Fibroblast of skin of abdomen (primary cell): ENCODE measurements at places on chromosomes 6 and 20.
A peak's percentile ranks its signal among the peaks of the same experiment; 100 is the strongest.

GRCh38 chr6:113644861-113645575, 212.1 kb upstream of the MARCKS start:
- DNase-seq = peak; percentile 99

- DNase-seq = no peak
Measured at GRCh38 chr6:61809004-61809595, 476.9 kb downstream of the KHDRBS2 start.

DNA sequence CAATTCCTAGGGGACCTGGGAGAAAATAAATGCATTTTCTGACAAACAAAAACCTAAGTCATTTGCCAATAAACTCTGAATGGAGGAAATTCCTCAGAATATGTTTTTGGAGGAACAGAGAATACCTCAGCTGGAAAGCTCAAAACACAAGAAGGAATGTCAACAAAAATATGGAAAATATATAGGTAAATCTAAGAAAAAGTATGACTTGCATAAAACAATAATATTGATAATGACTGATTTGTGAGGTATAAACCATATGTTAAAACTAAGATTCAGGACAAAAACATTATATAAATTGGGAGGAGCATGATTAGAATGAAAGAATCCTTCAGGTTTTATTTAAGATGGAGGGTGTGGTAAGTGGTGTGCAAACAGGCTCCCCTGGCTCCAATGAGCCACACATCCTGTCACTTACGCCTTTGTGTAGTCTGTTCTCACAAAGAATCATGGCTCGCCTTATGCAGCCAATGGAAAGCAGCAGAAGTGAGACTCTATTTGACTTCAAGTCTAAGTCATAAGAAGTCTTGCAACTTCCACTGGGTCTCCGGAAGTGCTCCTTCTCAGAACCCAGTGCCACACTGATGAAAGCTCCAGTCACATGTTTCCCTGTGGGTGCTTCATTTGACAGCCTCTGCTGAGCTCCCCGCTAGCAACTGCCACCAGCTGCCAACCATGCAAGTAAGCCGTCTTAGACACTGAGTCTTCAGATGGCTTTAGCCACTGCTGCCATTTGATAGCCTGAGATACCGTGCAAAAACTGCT, 8.1 kb downstream of the CFAP61 start:
- DNase-seq = no peak

DNA sequence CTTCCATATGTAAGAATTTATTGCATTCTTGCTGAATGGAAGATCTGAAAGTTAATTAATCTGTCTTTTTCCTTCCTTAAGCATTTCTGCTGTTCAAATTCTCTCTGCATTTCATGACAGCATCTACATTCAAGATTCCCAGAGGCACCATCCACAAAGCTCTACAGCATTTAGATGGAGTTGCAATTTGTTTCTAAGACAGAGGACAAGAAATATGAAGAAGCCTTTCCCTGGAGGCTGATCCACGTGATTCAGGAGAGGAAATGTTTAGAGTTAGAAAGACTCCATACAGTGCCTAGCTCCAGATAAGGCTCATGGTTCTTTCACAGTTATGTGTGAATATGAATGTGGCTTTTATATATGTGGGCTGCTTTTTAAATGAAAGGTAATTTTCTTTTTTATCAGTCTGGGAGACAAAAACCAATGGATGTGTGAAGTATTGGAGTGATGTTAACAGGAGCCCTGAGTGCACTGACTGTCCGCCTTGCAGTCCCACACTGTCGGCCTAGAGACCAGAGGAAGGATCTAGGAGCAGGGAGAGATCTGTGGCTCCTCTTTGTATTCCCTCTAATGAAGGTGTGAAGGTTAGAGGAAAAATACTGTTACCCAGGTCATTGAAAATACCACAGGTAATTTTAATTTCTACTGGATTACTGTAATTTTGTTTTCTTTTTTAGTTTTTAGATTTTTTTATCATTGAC, 686.6 kb upstream of the GJE1 start:
- DNase-seq = no peak

DNA sequence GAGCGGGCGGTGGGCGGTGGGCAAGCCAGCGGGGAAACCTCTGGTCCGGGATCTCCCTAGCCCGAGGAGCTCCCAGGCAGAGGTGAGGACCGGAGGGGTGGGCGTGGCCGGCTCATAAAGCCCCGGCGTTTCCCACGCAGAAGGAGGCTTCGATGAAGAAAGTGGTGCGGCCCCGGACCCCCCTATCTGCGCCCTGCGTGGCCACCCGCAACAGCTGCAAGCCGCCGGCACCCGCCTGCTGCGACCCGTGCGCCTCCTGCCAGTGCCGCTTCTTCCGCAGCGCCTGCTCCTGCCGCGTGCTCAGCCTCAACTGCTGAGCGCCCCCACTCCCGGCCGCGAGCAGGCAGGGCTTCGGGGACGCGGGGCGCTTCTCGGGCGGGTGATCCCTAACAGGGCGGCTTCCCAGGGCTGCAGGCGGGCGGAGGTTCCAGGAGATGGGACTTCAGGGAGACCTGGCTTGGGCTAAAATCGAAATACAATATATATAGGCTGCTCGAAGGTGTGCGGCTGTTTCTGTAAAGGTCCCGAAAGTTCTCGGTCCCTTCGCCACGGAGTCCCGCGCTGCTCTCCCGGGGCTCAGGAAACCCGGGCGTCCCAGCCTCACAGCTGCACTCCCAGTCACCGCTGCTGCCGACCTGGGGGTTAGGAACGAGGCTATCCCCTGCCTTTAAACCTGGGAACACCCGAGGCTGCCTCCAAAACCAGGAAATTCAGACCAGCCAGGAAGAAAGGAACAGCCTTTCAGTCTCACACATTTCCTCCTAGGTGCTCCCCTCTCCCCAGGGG, 27.8 kb downstream of the ASIP start:
- DNase-seq = peak; percentile 18

DNA sequence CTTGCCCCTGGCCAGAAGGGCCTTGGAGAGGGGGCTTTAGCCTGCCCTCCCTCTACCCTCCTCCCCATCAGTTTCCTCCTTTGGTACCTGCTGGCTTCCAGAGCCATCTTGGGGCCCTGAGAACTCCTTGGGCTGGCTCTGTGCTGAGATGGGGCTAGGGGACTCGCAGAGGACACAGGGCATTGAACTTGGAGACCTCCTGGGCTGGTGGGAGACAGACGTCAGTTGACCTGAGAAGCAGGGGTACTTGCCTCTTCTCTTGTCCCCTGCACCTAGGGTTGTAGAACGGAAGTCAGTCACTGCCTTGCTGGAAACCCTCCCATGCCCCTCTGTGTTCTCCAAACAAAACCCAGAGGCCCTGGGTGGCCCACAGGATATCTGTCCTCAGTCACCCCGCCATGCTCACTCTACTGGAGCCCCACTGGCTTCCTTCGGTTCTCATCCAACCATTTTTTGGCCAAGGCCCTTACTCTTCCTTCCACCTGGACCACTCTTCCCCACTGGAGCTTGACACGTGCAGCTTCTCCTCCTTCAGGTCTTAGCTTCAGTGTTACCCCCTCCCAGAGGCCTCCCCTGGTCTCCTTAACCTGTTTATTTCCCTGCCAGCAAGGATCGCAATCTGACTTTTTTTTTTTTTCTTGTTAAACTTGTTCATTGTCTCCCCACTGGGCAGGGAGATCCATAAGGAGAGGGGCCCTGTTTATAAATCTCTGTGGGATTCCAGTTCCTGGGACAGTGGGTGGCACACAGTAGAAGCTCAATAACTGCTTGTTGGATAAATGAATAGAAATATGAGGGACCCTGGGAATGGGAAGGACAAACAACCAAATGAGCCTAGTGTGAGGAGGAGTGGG, 971 bp downstream of the RBCK1 start:
- no peak for DNase-seq

DNA sequence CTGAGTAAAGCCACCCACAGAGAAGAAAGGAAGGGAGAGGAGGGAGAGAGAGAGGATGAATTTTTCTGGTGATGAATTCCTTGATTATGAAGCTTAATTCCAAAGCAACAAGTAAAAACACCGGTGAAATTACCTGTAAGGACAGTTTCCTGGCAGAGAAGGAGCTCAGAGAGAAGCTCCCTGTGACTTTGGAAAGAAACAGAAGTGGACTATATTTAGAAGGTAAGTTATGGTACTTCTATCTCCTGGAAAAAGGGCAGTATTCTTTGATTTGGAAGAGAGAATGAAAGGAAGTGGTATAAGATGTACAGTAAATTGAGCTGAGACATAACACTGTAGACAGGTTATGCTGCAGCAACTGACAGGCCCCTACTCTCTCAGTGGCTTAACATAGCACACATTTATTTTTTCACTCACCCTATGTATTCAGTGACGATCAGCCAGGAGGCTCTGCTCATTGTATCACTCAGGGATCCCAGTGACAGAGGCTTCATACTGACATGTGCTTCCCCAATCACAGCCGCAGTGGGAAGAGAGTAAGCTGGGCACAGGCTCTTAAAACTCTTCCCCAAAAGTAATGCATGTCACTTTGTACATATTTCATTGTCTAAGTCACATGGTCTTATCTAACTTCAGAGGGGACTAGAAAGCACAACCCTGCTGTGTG, 349.5 kb downstream of the BTBD9 start:
- no peak for DNase-seq

DNA sequence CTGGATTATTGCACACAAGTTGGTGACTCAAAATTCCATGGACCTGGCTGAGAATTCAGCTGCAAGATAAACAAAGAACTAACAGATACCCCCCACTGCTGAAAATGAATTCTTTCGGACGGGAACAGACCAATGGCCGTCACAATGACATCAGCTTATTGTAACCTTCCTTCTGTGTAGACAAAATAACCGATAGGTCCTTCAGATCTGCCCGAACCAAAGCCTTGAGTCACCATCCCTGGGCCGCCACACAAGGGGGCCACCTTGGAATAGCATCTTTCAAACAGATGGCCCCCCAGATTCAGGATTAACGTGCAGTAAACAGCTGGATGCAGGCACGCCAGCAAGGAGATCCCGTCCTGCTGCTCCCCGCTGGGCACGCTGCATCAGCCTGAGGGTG, 214.0 kb upstream of the EXOC2 start:
- DNase-seq = peak; percentile 85

GRCh38 chr6:56715741-56716140, 73.1 kb upstream of the DST start:
- no peak for DNase-seq

GRCh38 chr6:147058786-147059385, 145.3 kb upstream of the STXBP5 start:
- DNase-seq = no peak

GRCh38 chr20:60137657-60138245, 179.5 kb downstream of the CDH26 start:
- no peak for DNase-seq

- no peak for DNase-seq
Measured at GRCh38 chr6:32488083-32488482, 42.0 kb downstream of the HLA-DRB5 start.

DNA sequence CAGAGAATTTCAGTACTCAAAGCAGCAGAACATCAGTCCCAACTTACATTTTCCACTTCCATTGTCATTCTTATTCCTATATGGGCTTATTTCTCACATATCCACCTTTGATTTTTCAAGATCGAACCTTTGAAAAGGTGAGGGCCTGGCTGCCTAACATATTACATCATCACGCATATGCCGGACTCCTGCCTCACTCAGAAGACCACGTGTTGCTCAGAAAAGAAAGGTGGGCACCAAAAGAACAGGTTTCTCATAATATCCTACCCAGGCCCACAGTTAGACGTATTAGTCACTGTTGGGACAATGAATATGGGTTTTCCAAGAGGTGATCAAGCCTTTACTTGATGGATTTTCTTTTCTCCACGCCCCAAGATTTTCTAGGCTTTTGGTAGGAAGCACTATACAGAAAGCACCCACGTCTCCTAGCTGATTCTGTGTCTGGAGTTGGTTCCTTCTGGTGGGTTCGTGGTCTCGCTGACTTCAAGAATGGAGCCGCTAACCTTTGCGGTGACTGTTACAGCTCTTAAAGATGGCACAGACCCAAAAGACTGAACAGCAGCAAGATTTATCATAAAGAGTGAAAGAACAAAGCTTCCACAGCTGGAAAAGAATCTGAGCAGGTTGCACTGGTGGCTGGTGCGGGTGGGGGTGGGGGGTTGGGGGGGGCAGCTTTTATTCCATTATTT, 168.9 kb downstream of the ATXN1 start:
- no peak for DNase-seq

DNA sequence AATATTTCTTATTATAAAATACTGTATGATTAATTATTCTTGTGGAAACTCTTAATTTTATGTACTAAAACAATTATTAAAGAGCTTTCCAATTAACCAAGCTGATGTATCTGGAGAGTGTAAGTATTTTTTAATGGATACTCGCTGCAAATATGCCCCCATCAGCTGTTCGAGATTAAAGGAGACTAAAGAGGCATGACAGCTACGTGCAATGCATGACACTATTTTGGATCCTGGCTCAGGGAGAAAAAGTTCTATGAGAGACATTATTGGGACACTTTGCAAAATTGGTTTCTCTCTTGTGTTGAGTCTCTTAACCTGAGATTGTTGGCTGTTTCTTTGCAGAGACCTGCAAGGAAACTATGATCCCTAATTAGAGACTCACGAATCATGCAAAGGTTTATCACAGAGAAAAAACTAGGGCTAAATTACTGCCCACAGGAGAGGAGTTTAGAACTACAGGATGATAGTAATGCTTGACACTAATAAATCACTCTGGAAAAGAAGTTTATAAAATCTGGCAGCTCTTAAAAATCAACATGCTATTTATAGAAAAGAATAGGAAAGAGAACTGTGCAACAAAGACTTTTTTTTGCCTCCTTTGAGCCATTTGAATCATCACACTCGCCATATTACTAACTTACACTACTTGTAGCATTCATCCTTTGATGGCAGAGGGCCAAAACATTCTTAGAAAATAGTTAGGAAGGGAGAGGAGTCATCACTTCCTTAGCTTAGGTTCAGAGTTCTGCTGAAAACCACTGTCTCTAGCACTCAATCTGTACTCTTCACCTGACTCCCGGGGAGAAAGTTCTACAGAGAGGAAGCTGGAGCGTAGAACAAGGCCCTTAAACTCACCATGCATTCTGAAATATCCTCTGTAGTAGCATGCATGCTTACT, 25.3 kb downstream of the NRN1 start:
- DNase-seq = peak; percentile 98

- no peak for DNase-seq
Measured at GRCh38 chr6:32182555-32182981, 1.5 kb downstream of the AGER start.

DNA sequence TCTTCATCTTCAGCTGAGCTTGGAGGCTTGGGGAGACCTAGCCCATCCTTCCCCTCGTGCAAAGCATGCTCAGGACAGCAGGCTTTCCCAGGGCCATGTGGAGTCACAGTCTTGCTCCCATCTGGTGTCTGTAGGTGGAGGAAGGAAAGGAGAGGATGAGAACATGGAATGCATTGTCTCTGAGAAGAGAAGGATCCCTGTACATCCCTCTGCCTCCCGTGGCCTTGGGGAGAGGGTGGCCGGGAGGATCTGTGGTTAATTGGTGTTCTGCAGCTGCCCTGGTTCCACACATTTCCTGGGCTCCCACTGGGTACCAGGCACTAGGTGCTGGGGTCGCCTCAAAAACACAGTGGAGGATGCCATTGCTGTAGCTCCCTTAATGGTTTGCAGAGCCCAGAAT, 134.5 kb downstream of the PHACTR3 start:
- DNase-seq = no peak

- no peak for DNase-seq
Measured at GRCh38 chr20:44894959-44895358, 9.5 kb downstream of the YWHAB start.
